ENCODE measurements at places on chromosomes 2 and 18.

GRCh38 chr2:187434342-187434785 lies 13.7 kb downstream of the CALCRL start:
- DNase-seq, result no peak

DNA sequence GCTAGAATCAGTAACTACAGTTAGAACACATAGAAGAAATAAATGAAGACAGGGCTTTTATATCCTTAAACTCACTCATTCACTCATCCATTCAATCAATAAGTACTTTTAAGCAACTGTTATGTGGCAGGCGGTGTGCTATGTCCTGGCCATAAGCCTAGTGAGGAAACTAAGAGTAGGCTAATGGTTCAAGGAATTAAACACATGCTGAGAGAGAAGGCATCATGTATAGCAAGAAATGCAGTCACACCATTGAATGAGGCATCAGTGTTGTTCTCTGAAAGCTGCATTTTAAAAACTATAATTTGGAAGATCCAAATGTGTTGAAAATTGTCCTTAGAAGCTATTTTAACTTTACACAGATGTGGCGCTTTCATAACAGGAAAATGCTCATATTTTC lies 86.5 kb upstream of the DTNA start:
- no peak for DNase-seq

- DNase-seq, result no peak
Observed at GRCh38 chr2:6970551-6970950, 53.3 kb downstream of the RNF144A start.

- DNase-seq, result no peak
Observed at GRCh38 chr18:35592298-35592697, 10.8 kb downstream of the GALNT1 start.

GRCh38 chr2:39469807-39470206 lies 32.7 kb upstream of the MAP4K3 start:
- DNase-seq, result no peak

- DNase-seq, result no peak
Observed at GRCh38 chr2:191051825-191052778, 38.1 kb upstream of the STAT1 start.

GRCh38 chr2:207561386-207562080 lies 31.8 kb downstream of the CREB1 start:
- DNase-seq, result no peak

DNA sequence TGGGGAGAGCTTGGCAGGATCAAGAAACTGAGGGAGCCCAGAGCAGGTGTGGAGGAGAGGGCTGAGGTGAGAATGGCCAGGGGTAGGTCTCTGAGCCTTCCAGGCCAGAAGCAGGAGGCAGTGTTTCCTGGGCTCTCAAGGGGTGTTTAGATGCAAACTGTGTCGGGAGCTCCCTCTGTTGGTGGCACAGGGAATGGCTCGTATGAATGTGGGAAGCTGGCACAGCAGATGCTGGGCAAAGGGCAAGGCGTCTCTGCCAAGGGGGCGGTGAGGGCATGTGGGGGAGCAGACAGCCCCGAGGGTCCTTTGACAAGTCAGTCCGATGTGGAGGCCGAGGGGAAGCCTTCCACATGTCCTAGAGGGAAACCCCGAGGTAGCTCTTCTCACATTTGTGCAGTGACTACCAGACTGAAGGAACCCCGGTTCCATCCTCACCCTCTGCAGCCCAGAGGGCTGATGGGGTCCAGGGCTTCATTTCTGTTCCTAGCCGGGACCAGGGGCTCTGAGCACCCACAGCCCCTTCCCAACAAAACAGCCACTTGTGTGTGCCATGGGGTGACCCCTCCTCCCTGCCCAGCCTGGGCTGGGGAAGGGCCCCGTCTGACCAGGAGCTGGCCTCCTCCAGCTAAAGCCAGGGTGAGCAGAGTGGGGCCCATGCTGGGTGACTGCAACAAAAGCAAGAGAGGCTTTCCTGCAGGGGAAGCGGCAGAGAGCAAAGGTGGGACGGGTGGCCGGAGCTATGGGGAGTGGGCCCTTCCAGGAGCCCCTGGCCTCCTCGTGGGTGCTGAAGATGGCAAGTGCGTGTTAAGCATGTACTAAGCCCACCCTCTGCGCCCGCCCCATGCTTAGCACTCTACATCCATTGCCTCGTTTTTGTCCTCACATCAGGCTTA lies 103.4 kb downstream of the SEPTIN10 start:
- DNase-seq, result peak; percentile 92

- DNase-seq, result no peak
Observed at GRCh38 chr2:229050133-229050532, 221.0 kb downstream of the PID1 start.

GRCh38 chr2:70691497-70692140 lies 76.4 kb downstream of the ADD2 start:
- DNase-seq, result no peak

DNA sequence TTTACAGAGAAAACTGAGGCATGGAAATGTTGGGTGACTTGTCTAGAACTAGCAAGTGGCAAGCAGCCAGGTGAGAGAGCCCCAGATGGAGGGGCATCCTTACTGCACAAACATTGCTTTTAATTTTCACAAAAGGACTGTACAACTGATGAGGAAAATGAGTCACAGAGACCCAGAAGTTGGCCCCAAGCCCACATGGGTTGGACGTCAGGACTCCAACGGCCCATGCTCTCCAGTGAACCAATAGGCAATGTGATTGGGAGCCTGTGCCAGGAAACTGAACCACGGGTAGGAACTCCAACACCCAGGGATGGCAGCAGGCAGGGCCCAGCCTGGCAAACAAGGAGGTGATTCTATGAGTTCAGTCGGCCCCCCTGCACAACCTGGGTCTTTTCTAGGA lies 50.8 kb downstream of the PID1 start:
- no peak for DNase-seq

DNA sequence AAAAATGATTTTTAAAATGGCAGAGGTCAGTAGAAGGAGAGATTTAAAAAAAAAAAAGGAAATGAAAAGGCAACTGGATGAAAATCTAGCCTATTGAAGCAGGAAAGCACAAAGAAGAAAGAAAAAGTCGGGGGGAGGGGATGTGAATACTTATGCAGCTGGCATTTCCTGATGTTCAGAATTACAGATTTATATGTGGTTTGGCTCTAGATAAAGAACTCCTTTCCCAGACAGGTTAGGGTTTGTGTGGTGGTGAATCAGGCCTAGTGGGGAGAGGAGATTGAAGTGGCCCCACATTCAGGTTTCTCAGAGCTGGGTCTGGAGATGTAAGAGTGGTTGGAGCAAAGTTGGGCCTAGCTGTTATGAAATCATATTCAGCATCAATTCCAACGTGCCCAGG lies 394.4 kb downstream of the FIGN start:
- DNase-seq, result no peak

- DNase-seq, result no peak
Observed at GRCh38 chr18:26424428-26425147, 123.8 kb downstream of the KCTD1 start.

Data from 8988T (cell line).